GF-D8 (cell line): ENCODE measurements at places on chromosomes 12 and 14.

- DNase-seq: no peak
These were observed 274.5 kb downstream of the GLT1D1 start for GRCh38 chr12:129127771-129128170.

DNA sequence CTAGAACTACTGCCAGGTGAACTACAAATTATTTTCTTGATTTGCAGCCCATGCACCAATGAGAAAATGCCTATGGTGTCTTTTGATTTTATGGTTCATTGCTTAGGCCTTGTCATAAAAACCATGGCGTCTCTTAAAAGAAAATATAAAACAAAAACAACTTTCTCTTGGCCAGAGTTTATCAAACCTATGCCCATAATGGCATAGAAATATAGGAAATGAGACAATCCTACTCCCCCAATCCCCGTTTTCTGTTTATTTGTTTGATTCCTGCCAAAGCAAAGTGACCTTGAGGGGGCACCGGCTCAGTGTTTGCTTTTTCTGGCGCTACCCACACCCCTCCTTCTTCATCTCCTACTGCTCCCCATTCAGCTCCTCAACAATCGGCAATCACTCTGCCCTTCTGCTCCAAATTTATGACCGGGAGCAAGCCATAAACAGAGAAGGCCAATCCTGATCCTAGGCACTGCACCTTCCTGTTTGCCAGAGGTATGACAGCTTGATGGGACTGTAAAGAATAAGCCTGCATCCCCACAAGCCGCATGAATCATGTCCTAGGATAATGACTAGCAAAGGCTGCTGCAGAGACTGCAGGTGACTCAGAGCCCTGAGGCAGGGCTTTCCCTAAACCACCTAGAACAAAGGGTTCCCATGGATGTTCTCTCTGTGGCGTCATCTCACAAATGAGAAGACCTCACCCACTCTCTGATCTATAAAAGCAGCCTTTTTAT is 874.9 kb downstream of the NRXN3 start:
- DNase-seq: no peak

DNA sequence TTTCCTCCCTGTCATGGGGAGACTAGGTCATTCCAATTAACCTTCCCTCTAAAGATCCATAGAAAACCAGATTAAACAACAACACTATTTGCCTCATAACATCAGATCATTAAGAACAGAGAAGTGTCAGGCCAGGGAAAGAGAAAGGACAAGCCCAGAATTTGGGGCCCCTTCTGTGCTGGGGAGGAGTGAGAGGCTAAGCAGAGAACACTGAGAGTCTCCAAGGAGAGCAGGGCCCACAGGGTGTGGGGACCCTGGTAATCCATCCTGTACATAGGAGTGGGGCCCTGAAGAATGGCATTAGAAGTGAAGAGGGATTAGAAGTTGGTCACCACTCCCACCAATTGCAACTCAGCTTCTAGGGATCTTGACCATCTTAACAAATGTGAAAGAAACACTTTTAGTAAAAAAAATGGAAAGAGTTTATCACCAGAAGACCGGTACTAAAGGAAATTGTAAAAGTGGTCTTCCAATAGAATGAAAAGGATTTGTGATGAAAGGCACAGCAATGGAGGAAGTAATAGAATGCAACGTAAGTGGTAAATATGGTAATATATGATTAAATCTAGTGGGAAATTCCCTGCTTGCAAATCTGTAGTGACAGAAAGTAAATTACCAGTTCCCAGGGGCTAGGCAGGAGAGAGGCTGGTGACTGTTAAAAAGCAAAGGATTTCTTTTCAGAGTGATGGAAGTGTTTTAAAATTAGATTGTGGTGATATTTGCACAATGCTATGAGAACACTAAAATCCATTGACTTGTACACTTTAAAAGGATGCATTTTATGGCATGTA is 14.0 kb upstream of the TMTC1 start:
- no peak for DNase-seq

DNA sequence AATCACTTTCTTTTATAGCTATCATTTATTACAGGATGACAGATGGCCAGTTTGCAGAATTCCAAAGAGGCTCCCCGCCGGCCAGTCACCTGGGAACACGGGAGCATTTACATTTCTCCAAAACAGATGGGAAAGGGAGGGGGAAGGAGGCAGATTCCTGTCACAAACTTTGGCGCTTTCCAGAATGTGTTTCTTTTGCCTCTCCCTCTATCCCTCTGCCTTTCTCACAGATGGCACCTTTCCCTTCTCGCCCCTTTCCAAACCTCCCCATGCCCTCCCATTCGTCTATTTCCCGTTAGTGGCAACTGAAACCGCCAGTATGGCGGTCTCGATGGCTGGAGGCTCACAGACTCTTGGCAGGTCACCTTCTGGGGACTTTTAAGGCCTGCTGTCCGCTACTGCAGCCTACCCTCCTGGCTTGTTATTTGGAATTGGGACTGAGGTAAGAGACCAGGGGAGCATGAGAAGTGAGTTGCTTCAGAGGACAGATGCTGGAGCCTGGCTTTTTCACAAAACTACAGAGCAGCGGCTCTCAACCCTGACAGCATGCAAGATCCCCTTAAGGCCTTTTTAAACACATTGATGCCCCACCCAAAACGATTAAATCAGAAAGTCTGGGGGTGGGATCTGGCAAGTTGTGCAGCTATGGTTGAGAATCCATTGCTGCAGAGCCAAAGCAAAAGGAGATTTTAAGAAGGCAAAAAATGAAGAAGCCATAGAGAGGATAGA is 161.5 kb upstream of the VASH1 start:
- no peak for DNase-seq

DNA sequence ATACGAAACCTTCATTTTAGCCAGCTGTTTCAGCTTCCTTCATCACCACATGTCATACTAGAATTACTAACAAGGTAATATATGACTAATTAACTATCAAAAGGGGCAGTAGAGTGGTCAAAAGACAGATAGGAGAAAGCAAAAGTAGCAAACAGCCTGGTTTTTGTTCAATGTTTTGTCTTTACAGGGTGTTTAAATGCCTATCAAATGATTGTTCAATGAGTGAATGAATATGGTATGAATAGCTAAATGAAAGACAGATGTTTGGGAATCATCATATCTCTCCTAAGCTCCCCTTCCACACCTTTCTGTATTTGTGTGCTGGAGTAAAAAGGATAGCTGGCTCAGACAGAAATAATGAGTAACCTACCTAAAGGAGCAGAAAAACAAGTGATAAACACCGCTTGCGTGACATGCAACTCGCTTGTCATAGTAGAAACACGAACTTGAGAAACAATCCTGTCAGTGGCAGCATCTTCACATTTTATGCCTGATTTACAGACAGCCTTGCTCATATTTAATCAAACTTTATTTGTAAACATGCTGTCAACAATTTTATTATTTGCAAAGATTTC is 34.2 kb downstream of the ABCC9 start:
- no peak for DNase-seq

- DNase-seq: no peak
These were observed 143.7 kb upstream of the FRMD6 start for GRCh38 chr14:51507906-51508511.

DNA sequence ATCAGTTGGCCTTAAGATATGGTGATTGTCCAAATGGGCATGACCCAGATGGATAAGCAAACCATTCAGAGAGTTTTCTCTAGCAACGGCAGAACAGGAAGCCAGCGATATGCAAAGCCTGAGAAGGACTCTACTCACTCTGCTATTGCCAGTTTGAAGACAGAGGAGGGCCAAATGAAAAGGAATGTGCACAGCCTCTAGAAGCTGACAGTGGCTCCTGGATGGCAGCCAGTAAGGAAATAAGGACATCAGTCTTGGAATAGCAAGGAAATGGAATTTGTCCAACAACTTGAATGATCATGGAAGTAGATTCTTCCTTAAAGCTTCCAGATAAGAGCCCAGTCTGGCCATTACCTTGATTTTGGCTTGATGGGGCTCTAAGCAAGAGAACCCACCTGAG is 60.0 kb downstream of the TMTC2 start:
- no peak for DNase-seq

GRCh38 chr14:64444984-64445845 is 20.1 kb upstream of the AKAP5 start:
- DNase-seq: no peak

DNA sequence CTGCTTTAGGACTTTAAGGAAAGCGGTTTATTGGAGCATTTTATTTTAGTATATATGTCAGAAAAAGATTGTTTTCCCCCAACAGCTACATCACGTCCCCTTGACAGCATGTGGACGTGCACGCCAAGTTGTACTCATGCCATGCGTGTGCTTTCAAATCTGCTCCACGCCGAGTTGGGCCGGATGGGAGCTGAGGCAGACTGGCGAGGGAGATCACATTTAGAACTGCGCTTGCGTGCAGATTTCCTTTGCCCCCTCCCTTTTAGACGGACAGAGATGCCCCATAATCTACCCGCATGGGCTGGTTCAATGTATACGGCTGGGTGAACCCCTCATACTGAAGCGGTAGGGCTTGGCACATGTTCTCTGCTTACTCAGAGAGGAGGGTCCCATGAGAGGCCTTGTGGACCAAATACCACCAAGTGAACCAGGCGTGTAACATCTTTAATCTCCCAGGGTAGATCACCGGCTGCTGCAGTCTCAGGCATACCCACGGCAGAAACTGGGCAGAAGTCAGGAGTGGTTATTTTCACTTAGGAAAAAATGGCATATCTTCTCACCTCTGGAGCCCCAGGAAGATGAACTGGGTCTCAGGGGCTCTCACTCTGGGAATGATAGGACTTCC is 92.1 kb downstream of the ESR2 start:
- DNase-seq: no peak

DNA sequence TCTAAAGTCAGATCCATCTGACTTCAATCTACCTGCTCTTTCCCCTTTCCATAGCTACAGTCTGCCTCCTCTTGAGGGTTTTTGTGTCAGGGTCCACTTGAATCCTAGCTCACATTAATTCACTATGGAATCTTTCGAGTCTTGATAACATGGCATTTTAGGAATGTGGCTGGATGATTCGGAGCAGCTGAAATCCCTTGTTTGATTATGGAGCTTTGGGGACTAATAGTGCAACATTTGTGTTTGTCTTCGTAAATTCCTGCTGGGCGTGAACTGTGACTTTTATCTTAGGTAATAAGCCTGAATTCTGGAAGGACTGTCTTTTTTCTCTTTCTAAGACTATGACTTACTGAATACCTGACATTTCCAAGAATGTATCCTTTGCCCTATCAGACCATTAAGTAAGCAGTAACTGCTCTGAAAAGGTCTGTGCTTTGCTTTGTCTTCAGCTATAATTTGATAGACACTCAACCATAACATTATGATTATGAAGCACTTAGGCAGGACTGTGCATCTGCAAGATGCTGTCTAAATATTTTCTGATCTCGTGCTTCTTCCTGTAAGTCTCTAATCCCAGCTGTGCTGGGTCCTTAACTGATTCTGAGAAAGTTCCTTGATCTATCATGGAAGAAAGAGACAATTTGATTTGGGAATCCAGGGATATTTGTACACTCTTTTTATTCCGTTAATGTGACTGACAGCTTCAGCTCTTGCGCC is 19.0 kb upstream of the PELI2 start:
- DNase-seq: no peak

DNA sequence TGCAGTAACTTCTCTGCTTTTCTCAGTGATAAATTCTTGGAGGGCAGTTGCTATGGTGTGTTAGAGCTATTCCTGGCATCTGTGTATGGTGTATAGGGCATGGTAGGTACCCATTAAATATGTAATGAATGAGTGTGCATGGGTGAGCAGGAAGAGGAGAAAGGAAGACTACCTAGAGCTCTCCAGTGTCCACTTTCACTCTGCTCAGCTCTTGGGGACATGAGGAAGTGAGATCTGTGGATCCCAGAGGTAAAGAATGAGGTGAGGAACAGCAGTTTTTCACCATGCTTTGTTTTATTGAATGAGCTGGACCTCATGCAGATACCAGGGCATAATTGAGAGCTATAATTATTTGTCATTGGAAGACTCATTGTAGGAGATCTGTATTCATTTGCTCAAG is 444.8 kb upstream of the RGS6 start:
- no peak for DNase-seq

DNA sequence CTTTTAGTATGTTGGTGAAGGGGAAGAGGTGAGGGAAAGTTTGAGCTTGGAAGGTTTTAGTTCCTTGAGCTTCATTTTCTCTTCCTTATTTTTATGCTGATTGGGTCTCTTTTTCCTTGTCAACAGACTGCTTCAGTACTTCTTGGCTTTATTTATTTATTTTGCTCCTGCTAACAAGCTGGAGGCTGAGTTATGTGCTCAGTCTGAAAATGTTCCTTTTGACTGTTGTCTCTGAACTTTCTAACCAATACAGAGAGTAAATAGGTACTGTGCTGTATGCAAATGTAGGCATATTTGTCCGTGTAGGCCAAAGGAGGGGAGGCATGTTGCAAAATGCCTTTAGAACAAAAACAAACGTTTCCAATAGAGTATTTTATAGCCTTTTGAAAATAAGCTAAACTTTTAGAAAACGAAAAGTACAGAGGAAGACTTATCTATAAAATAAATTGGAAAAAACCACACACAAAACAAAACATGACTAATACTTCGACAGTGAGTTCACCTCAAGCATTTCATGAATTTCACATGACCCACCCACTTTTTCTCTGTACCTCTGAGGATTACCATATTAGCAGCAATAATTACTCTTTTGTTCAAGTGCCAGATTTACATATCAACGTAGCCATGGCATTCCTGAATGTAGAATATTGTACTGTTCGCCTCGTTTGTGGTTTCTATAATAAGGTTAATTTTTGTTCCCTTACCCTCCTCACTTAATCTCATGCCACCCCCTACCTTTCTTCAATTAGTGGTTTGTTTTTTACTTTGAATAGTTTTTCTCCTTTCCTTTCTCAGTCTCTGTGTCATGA is 4.7 kb upstream of the CREBL2 start:
- no peak for DNase-seq

DNA sequence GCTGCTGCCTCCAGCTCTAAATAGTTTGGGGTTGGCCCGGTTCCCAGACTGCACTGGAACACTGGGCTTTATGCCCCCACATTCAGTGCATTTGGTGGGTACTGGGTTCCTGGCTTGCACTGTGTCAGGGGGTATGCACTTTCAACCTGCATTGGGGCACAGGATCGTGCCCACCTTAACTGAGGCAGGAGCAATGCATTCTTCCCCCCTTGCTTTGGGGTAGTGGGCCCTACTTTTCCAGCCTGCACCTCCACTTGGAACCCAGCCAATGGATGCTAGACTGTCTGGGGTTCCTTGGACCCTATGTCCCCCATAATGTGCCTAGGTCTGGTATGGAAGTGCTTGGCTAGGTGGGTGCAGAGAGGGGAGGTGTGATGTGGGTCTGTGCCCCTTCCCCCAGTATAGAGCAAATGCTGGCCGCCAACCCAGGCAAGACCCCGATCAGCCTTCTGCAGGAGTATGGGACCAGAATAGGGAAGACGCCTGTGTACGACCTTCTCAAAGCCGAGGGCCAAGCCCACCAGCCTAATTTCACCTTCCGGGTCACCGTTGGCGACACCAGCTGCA is 615 bp downstream of the TARBP2 start:
- no peak for DNase-seq

GRCh38 chr14:50230401-50230700 is 1.0 kb downstream of the SOS2 start:
- no peak for DNase-seq

GRCh38 chr12:131783915-131784541 is 44.2 kb upstream of the MMP17 start:
- no peak for DNase-seq

GRCh38 chr14:23528555-23528954 is 23.0 kb downstream of the ZFHX2 start:
- DNase-seq: no peak
